ENCODE measurements at places on chromosomes 2 and 18. TPM values are rescaled to one million over a fixed set of nuclear protein-coding genes. Genes with fewer than 3 reads are reported as not detected.

SP140 gene
- total RNA-seq: under 0.01 TPM

TEKT4 gene
- not detected for total RNA-seq

TMEM198 gene
- total RNA-seq: 1.3 TPM

ARHGAP25 gene
- total RNA-seq: 0.14 TPM

CERS6 gene
- 4.1 TPM for total RNA-seq

LOXHD1 gene
- not detected for total RNA-seq

ETAA1 gene
- total RNA-seq: 14.1 TPM

UGT1A8 gene
- 0.71 TPM for total RNA-seq

EMILIN1 gene
- 242 TPM for total RNA-seq

SERPINB12 gene
- not detected for total RNA-seq

ATAD2B gene
- 8.6 TPM for total RNA-seq

HIBCH gene
- 13.5 TPM for total RNA-seq

CNDP1 gene
- total RNA-seq: not detected

SCG2 gene
- 3.3 TPM for total RNA-seq

UGP2 gene
- 122 TPM for total RNA-seq

C2orf78 gene
- not detected for total RNA-seq

IL1R2 gene
- total RNA-seq: 1.7 TPM

OTOF gene
- 0.14 TPM for total RNA-seq

POTEC gene
- total RNA-seq: under 0.01 TPM

TMX3 gene
- 104 TPM for total RNA-seq

FIGLA gene
- not detected for total RNA-seq

SERPINB8 gene
- total RNA-seq: 8.7 TPM

TBR1 gene
- total RNA-seq: not detected

CRYGD gene
- total RNA-seq: not detected

BMP10 gene
- total RNA-seq: not detected

PROKR1 gene
- not detected for total RNA-seq

FSHR gene
- not detected for total RNA-seq

PLEKHH2 gene
- total RNA-seq: 5.3 TPM

SH3BP4 gene
- total RNA-seq: 25.4 TPM

LDAH gene
- total RNA-seq: 13.5 TPM

LDLRAD4 gene
- 3.1 TPM for total RNA-seq

HOXD11 gene
- total RNA-seq: 0.14 TPM

SOWAHC gene
- total RNA-seq: 6.5 TPM

ZC3H8 gene
- 3.4 TPM for total RNA-seq

CFLAR gene
- total RNA-seq: 61.7 TPM

TBC1D8 gene
- total RNA-seq: 18.9 TPM

DLGAP1 gene
- 0.14 TPM for total RNA-seq

DUSP2 gene
- total RNA-seq: 0.28 TPM
